Keratinocyte (primary cell): ENCODE measurements at places on chromosomes 12 and 14.

DNA sequence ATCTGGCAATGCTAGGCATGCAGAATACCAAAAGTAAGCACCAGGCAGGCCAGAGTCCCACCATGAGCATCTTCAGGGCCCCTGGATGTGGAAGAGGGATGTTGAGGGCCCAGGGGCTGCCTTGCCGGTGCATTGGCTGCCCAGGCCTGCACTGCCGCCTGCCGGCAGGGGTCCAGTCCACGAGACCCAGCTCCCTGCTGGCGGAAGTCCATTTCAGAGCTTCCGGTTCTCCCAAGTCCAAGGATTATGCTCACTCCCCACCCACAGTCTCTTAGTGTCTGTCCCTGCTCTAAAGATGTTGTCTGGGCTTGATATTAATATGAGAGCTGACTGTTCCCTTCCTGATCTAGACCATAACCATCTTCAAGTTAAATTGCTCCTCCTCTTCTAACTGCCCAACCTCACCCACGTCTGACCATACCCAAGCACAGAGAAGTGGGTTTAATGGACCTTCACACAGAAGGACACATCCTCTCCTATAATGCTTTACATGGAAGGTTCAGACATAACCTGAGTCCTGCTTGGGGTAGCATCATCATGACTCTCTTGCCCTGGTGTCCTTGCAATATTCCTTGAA is 117.4 kb downstream of the DAD1 start:
- DNase-seq, result no peak

DNA sequence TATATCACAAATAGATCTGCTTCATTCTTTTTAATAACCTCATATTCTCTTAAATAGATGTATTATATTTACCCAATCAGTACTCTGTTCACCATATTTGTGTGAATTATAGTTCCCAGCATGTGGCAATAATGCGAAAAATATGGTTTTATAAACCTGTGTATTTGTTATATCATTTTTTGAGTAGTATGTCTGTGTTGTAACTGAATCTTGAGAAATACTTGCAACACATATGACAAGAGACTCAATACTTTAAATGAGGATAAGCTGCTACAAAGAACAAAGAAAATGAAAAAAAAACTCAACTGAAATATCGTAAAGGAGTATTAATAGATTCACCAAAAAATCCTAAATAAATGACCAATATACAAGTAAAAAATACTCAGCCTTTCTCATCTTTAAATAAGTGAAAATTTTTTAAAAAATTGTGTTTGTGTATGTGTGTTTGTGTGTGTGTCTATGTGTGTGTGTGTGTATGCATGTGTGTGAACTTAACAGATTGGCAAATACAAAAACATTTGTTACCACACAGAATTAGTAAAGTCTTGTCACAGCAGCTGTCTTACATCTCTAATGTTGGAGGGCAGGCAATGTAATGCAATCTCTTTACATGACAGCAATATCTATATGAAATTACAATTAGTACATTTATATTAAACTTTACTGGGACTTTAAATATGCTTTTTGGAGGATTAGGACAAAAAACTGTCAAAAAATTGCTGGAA is 441.9 kb upstream of the MGAT4C start:
- DNase-seq, result no peak

- no peak for DNase-seq
Measured at GRCh38 chr12:54984658-54985376, at the start of gene TESPA1. TESPA1 (minus strand) TSS chr12:54984762; CDS start chr12:54974562, 10,200 bp downstream.

GRCh38 chr12:113340061-113340460 is 5.2 kb upstream of the SLC8B1 start:
- DNase-seq, result no peak

- DNase-seq, result no peak
Measured at GRCh38 chr12:39772821-39773259, 153.2 kb upstream of the ABCD2 start.

DNA sequence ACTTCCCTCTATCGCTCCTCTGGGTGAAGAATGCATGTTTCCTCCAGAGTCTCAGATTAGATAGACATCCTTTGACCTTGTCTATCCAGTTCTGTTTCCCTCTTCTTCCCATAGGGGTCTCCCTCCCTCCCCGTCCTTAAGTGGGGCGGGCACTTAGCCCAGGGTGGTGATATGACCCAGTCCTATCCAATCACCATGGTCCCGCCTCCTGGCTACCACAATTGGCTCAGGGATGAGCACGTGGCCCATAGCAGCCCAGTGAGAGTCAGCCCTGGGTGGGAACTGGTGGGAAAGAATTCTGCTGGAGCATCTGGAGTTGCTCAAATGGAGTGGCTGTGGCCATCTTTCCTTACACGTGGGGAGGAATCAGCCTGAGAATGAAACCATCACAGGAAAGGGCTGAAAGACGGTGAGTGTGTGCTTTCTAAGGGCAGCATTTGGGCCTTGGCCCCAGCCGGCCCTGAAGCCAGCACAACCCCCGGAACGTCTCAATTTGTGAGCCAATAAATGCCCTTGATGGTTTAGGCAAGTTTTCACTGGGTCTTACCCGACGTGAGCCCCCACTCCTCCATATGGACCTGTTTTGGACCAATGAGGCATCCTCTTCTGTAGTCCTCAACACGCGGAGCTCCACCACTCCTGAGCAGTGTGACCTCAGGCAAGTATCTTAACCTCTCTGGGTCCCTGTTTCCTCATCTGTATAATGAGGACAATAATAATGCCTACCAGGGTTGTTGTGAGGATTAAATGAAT is 14.4 kb upstream of the MLXIP start:
- DNase-seq, result no peak

DNA sequence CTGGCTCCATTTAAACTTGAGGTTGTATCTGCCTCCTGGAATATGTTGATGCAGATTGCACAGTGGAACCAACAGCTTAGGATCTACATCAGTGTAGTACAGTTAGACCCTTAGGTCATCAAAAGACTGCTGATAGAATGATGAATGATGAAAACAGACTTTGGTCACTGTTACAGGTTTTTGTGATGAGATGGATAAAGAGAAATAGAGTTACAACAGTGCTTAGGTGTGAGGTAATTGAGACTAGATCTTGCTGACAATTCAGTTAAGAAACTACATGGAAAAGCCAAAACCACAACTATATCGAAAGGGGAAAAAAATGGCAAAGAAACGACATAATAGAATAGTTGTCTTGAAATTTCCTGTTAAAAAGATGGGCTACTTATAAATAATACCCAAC is 145.7 kb upstream of the LMNTD1 start:
- no peak for DNase-seq

GRCh38 chr12:75818863-75819262 is 212.7 kb downstream of the PHLDA1 start:
- no peak for DNase-seq

GRCh38 chr14:105417690-105418121 is 1.9 kb upstream of the MTA1 start:
- DNase-seq, result no peak

- DNase-seq, result no peak
Measured at GRCh38 chr14:65045006-65045405, 57.3 kb downstream of the MAX start.

DNA sequence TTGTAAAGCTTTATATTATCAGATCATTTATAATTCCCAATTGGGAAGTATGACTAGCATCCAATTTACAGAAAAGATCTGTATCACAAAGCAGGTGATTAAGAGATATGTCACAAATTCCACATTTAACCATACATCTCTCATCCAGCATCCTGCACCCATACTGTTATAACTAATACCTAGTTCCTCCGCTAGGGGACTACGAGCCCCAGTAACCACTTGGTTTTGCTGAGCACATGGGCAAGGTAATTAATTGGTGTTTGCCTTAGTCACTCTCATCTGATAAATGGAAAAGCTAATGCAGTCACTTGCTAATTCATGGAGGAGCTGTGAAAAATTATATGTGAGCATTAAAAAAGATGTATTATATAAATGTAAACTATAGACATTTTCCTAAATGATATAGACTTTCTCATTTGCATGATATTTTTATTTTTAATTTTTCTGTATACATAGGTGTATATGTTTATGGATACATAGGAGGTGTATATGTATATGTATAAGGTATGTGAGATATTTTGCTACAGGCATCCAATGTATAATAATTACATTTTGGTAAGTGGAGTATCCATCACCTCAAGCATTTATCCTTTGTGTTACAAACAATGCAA is 1031.8 kb downstream of the GALC start:
- peak; percentile 7 for DNase-seq

DNA sequence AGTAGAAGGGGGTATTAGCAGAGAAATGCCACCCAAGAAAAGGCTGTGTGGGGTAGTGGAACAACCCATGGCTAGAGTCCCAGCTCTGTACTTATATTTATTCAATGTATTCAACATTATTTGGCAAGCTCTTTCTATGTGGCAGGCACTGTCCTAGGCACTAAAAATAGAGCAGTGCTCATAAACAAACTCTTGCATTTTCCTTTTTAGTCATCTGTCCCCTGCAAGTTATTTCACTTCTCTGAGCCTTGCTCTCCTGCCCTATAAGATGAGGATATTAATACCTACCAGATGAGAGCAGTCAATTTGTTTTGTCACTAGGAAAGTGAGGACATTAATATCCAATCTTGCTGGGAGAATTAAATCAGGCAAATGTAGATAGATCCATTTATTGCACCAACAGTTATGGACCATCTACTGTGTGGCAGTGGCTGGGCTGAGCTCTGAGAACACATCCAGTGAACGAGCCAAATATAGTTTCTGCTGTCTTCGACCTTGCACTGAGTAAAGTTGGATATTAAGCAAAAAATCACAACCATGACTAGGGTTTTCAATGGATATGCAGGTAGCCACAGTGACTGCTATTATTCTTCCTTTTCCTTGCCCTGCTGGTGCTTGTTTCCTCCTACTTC is 314.3 kb upstream of the TBX3 start:
- DNase-seq, result no peak

GRCh38 chr14:93103392-93104080 is 12.2 kb downstream of the ITPK1 start:
- DNase-seq, result no peak

GRCh38 chr12:60052483-60052882 is 456.7 kb downstream of the SLC16A7 start:
- no peak for DNase-seq

DNA sequence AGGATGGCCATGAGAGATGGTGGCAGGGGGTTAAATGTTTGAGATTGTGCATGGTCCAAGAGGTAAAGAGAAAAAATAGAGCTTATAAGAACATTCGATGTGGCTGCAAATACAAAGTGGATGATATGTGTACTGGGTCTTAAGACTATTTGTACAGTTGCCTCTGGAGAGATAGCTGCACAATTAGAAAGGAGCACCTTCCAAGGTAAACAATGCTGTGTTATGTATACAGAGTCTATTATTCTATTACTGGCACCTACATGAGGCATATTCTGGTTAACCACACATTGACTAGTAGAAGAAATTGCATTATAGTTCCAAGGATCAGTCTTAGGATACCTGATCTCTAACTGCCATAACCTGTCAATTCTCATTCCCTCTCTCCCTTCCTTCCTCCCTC is 238.0 kb upstream of the FOXN3 start:
- DNase-seq, result no peak

- DNase-seq, result no peak
Measured at GRCh38 chr12:88726806-88727720, 146.8 kb upstream of the KITLG start.

- DNase-seq, result no peak
Measured at GRCh38 chr12:98618952-98619351, 25.5 kb downstream of the SLC25A3 start.

- no peak for DNase-seq
Measured at GRCh38 chr12:13178568-13179210, 17.8 kb upstream of the EMP1 start.

- no peak for DNase-seq
Measured at GRCh38 chr12:111362687-111363475, 6.0 kb downstream of the PHETA1 start.

DNA sequence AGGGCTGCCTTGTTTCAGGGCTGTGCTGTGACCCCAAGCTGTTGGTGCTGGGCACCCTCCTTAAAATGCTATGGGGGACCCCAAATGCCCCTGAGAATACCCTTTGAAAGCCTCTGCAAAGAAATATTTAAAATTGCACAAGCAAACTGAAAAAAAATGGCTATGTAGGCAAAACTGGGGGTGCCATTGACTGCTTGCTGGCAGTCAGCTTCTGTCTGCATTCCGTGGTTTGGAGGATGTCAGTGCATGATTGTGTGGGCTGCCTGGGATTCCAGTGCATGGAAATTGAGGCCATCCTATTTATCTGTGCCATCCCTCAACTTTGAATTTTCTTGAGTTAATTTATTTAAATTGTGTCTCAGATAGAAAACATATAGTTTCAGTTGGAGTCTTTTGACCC is 113.7 kb upstream of the RTL1 start:
- no peak for DNase-seq

DNA sequence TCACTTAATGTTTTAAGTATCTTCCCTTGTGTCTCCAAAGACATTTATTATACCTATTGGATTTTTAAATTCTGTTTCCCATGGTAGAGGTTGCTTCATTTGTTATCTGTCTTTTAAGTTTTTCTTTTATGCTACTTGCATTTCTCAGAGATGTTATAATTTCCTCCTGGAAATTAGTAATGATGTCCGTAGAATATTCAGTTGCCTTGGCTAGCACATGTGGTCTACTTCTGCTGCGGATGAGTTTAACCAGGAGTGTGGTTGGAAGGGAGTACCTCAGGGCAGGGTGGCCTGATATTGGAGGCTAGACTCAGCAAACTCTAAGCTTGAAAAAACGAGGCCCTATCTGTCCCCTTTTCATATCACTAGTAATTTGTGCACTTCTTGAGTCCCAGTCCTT is 8.8 kb upstream of the EVL start:
- no peak for DNase-seq

DNA sequence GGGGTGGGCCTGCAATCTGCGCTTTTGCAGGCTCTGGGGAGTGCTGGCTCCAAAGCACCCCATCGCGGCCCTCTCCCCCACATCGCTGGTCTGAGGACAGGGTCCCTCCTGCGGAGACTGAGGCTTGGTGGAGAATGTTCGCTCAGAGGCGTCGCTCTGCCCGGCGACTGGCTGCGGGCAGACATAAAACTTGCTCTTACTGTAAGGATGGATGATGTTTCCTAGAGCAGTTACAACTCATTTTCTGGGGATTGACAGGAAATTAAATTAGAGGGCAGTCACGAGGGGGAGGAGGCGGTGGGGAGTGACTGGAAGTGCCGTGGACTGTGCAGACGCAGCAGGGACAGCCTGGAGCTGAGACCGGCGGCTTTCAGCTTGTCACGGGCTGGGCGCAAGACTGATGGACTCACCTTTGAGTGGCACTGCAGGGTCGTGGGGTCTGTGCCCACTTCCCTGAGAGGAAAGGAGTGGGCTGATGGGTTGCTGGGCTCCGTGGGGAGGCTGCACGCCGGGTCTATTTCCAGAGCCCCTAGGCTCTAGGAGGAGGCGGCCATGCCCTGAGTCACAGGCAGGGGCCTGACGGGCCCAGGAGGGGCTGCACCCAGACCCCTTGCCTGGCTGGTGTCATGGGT is 32.8 kb downstream of the NOC4L start:
- DNase-seq, result no peak

GRCh38 chr12:50677858-50678257 is 86.0 kb upstream of the ATF1 start:
- DNase-seq, result no peak

GRCh38 chr12:107223821-107224220 is 130.5 kb upstream of the CRY1 start:
- no peak for DNase-seq

- DNase-seq, result no peak
Measured at GRCh38 chr12:131734336-131735152, 23.7 kb downstream of the SFSWAP start.

GRCh38 chr14:36344211-36344610 is 23.8 kb upstream of the MBIP start:
- no peak for DNase-seq

- no peak for DNase-seq
Measured at GRCh38 chr14:34937876-34938275, 44.9 kb upstream of the SRP54 start.
